ENCODE measurements at places on chromosomes 13 and 19.

- no peak for DNase-seq
These were observed at the start of gene POU4F1 for GRCh38 chr13:78603240-78603957. Gene POU4F1, minus strand, starts transcription at chr13:78603552. Its CDS starts 226 bp downstream, at chr13:78603326.

DNA sequence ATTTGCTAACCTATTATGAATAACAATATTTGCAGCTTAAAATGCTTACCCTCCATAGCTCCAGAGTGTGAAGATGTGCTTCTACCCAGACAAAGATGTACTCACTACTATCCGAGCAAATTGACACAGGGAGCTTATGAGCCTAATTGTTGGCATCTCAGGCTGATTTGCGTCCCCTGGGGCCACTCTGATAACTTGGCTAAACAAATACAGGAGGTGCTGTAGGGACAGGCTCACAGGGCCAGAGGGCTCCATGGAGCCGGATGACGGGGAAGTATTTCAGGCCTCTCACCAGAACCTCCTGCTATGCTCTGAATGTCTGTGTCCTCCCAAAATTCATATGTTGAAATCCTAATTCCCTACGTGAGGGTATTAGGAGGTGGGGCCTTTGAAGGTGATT is 26.7 kb upstream of the C19orf12 start:
- no peak for DNase-seq

- no peak for DNase-seq
These were observed 25.7 kb downstream of the CRYL1 start for GRCh38 chr13:20499986-20500385.

- DNase-seq: no peak
These were observed 65.7 kb downstream of the SPACA7 start for GRCh38 chr13:112441779-112442310.

DNA sequence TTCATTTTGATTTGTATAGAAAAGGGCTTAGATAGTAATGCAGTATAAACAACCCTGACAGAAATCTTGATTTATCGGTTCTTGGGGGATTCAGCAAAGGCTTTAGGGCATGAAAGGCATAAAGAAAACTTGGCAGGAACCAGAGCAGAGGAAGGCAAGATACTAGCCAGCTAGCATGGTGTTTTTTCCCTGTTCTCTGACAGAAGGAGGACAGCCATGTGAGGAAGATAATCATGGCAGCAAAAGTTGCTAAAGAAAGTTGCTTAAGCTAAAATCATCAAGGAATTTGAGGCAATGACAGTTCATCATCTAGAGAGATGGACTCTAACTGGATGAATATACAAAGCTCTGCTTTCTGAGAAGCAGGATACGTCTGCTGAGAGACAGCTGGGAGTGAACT is 294.1 kb downstream of the KCNRG start:
- DNase-seq: no peak

DNA sequence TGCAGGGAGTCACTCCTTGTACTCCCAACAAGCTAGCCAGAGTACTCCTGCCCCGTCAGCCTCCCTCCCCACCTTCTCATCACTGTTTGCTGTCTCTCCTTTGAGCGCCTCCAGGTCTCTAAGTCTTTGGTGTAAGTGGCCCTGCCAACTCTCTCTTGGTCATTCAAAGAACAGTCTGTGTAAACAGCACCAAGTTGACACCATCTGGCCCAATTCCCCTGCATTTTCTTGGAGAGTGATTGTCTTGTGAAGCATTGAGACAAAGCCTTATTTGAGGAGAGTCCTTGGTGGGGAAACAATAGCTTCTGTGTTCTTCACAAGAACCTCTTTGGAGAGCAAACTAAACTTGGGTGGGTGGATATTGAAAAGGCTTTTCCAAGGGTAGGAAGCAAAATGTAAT is 114.6 kb upstream of the RNF113B start:
- no peak for DNase-seq

DNA sequence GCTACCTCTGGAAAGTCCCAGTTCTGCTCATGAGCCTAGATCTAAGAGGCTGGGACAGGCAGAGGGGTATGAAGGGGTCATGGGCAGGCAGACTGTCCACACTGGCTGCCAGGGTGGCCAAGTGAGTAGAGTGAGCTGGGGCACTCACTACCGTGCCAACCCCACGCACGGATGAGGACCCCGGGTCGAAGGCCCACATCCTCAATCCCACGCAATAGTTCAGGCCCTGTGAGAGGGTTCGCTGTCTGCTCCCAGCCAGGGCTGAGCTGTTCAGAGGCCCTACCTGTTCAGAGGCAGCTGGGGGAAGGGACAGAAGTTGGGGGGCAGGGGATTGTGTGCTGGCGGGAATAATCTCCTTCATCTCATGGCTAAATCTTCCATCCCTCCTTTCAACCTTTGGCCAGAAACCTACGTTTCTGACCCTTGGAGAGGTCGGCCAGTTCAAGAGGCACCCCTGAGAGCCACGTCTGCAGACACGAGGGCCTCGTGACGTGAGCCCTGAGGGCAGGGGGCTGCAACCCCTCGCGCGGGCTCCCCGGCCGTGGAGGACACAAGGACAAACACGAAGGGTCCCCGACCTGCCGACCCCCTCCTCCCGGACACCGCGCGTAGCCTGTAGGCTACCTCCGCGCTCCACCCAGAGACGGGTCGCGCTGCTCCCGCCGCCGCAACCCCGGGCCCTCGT is 1.0 kb upstream of the RPS5 start:
- DNase-seq: no peak

- DNase-seq: no peak
These were observed 27.1 kb downstream of the MEGF8 start for GRCh38 chr19:42352301-42353259.

GRCh38 chr13:95304453-95304852 is 3.2 kb upstream of the ABCC4 start:
- no peak for DNase-seq

GRCh38 chr13:39597838-39598237 is 5.2 kb downstream of the LHFPL6 start:
- DNase-seq: no peak

DNA sequence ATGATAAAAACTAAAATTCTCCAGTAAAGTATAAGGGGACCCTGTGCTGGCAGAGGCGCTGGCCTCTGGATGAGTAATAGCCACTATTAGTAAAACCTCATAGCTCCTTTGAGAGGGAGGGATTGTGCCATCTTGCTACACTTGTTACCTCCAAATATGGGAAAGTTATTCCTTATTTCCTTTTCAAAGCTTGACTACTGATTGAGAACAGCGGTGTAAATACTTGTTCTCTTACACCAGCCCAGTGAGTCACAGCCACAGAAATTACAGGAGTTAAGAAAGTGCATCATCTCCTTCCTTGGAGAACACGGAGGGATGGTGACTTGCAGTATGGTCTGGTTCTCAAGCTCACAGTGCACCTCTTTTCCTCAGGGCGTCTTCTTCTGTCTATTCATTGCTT is 379.0 kb downstream of the EFNB2 start:
- DNase-seq: no peak

DNA sequence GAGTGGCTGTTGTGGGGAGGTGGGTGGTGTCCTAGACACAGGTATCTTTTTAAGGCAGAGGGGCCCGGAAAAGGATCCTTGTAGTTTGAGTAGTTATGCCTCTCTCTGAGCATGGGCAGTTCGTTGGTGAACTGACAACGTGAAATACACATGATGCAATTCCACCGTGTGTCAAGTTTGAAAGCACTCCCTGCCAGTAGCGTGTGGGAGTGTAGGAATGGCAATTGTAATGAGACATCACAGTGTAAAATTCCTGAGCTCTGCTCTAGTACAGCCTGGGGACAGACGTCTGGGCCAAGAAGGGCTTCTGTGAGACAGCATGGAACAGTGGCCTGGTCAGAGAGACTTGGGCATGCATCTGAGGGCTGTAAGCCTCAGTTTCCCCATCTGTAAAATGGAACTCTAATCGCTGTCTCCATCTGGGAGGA is 10.4 kb upstream of the ASF1B start:
- no peak for DNase-seq

DNA sequence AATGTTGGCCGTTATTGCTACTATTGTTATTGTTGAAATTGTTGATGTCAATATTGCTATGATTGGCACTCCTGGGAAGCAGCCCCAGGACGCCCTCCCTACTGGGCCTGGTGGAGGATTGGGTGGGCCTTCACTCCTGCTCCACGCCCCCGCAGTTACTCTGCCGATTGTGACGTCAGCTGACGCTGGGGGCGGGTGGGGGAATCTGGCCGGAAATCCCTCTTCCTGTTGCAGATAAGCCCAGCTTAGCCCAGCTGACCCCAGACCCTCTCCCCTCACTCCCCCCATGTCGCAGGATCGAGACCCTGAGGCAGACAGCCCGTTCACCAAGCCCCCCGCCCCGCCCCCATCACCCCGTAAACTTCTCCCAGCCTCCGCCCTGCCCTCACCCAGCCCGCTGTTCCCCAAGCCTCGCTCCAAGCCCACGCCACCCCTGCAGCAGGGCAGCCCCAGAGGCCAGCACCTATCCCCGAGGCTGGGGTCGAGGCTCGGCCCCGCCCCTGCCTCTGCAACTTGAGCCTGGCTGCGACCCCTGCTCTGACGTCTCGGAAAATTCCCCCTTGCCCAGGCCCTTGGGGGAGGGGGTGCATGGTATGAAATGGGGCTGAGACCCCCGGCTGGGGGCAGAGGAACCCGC is at the start of gene ETV2:
TSS of gene ETV2 (plus strand) at position 231 of the 637 bp plus-strand sequence. CDS start 716 bp downstream, outside the sequence.
- DNase-seq: no peak

DNA sequence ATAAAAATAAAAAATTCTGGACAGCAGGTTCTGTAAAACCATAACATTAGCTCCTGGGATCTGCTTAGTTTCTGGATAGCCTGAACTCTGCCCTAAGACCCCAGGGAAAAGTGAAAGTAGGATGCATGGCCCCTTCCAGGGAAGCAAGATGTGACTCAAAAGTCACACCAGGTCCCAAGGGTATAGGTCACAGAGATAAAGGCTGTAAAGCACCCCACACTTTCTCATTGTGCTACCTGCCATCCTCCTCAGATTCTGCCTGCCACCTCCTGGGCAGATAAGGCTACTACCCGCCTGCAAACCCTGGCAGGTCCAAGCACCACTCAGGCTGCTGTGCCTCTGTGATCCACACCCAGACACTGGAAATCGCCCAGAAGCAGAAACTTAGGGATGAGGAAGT is 20.6 kb downstream of the FFAR2 start:
- DNase-seq: peak; percentile 27

- DNase-seq: no peak
These were observed 7.7 kb upstream of the RNF113B start for GRCh38 chr13:98184792-98185191.

- DNase-seq: no peak
These were observed 65.8 kb upstream of the ADGRE5 start for GRCh38 chr19:14315433-14315832.

- DNase-seq: no peak
These were observed 175.0 kb downstream of the RFC3 start for GRCh38 chr13:33992881-33993336.

GRCh38 chr19:6970443-6970842 is 50.8 kb downstream of the MBD3L2B start:
- DNase-seq: no peak

- no peak for DNase-seq
These were observed 12.4 kb downstream of the GRIN2D start for GRCh38 chr19:48405850-48406249.

DNA sequence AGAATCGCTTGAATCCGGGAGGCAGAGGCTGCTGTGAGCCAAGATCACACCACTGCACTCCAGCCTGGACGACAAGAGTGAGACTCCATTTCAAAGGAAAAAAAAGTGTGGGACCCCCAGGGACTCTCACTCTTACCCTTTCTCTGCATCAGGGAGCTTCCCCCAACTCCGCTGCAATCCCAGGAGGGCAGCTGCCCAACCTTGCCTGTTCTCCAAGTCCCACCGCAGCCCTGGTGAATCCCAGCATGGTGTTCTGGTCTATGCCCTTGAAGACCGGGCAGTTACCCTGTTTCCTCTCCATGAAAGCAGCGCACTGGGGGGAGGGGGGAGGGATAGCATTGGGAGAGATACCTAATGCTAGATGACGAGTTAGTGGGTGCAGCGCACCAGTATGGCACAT is 35.7 kb upstream of the DPRX start:
- DNase-seq: no peak

DNA sequence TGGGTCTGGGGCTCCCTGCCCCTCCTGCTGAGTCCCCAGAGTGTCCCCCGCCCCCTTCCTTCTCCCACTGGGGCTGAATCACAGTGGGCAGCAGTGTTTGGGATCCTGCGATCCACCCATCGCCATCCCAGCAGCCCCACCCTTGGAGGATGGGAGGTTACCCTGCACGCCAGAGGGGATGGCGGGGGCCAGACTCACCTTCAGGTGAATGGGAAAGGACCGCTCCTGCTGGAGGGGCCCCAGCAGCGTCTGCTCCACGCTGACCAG is 569 bp downstream of the DLEU7 start:
- DNase-seq: no peak

GRCh38 chr13:40171566-40171965 is 494.9 kb downstream of the FOXO1 start:
- DNase-seq: no peak

DNA sequence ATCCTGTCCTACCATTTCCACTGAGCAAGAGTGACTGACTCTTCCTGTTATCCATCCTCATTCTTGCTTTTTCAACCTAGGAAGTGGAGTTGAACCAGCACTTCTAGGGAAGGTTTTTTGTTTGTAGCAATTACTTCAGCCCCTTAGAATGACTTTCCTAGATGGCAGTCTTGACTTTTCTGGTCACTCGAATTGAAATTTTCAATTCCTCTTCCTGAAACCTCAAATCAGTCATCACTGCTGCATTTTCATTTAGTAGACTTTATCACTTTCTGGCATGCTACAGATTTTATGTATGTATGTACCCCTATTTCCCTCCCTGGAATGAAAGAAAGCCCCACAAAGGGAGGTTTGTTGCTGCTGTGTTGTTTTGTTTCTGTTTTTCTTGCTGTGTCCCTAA is 915.9 kb downstream of the PCDH17 start:
- DNase-seq: no peak

DNA sequence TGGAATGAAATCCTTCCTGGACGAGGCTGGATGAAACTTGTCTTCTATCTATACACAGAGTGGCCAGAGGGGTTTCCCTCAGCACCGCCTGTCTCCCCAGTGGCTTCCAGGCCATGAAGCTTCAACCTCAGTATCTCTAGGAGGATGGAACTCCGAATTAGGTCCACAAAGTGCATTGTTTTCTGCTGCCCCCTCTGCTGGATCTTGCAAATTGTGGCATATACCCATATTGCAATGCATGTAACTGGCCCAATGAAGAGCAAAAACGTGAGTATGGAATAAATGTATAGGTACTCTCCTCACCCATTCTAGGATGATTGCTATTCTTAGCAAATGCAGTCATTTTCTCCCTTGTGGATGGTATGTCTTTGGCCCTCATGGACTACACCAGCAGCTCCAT is 14.7 kb upstream of the LILRB4 start:
- DNase-seq: no peak

- DNase-seq: no peak
These were observed 123.8 kb downstream of the NDFIP2 start for GRCh38 chr13:79604752-79605151.

- DNase-seq: no peak
These were observed 19.3 kb upstream of the DPP9 start for GRCh38 chr19:4742723-4743646.

DNA sequence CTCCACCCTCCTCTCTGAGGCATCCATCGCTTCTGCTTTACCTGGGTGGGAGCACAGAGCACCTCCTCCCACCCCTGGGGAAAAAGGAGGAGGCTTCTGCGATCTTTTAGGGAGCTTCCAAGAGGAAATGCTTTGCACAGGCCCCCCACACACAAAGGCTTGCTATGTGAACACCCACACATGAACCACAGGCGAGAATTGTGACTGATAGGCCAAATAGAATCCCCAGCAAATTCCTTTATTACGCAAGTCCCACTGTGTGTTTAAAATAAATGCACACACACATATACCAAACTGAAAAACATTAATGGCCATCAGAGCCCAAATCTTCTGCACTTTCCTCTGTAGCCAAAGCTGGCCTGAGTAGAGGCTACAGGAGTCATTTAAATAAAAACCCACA is 50.6 kb downstream of the HSPH1 start:
- no peak for DNase-seq

GRCh38 chr13:111202156-111202621 is 87.1 kb downstream of the ARHGEF7 start:
- DNase-seq: no peak

All from stimulated activated CD4-positive, alpha-beta T cell treated with anti-CD3 and anti-CD28 coated beads, TNF-alpha, amount 100 ng/mL, for 1 hour (primary cell).